ENCODE measurements at places on chromosomes 11 and 22.
A peak's percentile ranks its signal among the peaks of the same experiment; 100 is the strongest.

DNA sequence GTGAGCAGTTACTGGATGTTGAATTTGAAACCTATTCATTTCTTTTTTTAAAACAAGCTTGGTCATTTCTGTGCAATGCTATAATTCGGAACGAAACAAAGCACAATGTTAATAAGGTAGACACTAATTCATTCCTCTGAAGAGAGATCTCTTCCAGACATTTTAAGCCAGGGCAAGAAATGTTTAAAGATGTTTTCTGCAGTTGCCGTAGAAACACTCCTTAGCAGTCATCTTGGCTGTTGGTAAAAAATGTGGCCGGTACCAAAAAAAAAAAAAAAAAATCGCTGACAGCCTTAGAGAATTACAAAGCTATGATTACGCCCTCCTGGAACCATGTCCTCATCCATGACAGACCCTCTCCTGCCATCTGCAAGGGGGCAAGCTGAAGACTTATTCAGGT lies 66.4 kb upstream of the TTC12 start:
- no peak for DNase-seq

GRCh38 chr11:67082071-67082791 lies 25.6 kb downstream of the RHOD start:
- DNase-seq = no peak

DNA sequence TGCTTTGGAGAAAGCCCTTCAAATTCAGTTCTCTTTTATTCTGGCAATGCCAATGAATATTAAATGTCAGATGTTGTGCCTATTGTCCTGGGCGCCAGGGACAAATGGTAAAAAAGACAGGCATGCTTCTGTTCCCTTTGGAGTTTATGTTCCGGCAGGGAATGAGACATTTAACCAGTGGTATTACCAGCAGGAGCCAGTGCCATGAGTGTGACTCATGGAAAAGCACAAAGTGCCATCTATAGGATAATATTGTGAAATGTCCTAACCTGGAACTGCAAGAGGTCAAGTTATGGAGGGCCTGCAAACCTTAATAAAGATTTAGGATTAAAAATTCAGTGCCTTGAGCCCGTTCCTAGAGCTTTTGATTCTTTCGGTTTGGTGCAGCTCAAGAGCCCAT lies 39.5 kb downstream of the REXO2 start:
- no peak for DNase-seq

DNA sequence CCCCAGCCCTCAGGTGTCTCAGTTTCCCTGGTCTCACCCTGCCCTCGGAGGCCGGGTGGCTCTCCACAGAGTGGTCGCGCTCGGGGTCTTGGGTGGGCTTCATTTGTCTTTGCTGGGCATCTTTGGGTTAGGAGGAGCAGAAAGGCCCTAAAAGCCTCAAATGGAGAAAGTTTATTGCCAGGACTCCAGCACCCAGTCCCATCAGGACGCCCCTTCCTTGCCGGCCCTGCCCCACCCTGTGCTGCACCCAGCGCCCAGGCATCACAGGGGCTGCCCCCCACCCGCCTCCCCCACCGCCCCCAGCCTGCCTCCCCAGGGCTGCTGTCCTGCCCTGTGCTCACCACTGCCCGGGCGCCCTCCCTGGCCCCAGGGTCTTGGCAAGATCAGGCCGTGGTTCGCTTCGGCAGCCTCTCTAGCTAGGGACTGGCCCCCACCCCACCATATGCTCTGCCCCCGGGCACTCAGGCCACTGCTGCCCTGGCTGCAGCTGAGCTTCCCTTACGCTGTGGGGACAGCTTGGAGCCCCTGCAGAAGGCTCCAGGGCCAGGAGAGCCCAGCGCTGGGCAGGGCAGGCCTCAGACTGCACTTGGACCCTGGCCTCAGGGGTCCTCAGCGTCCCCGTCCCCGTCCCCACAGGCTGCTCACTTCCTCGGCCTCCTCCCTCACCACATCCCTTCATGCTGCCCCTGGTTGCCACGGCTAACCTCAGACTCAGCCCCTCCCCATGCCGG lies 31.4 kb downstream of the MOB2 start:
- DNase-seq = no peak

GRCh38 chr11:87114093-87114492 lies 76.4 kb downstream of the TMEM135 start:
- no peak for DNase-seq

GRCh38 chr11:6637871-6638270 lies 17.7 kb downstream of the DCHS1 start:
- DNase-seq = no peak

DNA sequence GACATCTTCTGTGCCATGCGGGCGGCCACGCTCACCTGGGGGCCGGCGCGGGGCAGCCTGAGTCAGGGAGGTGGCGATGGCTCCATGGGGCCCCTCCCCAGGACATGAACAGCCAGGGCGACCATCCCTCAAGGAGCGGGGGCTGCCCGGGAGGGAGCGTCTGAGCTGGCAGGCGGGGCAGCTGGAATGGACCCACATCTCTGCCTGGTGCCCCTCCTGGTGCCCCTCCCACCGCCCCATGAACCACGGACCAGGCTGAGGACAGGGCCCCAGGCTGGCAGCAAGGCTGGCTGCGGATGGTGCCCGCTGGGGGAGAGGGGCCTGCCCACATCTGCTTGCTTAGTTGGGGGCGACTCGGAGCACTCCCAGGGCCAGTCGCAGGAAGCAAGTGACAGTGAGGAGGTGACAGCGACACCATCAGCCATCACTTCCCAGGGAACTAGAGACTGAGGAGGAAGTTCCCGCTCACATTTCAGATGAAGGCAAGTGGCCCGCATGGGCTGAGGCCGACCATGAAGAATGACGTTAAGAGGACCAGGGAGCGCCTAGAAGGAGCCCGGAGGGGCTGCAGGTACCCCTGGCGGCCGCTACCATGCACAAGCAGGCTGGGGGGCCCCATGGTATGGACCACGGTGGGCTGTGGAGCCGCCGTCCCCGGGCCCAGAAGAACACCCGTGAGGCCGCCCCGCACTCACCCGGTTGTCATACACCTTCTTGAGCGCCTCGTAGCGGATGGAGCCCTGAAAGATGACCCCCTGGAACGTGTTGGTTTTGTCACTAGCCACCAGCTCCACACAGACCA lies 37.3 kb downstream of the KIAA0930 start:
- no peak for DNase-seq

- DNase-seq = peak; percentile 66
Observed at GRCh38 chr11:121589946-121590537, 137.3 kb upstream of the SORL1-AS1 start.

DNA sequence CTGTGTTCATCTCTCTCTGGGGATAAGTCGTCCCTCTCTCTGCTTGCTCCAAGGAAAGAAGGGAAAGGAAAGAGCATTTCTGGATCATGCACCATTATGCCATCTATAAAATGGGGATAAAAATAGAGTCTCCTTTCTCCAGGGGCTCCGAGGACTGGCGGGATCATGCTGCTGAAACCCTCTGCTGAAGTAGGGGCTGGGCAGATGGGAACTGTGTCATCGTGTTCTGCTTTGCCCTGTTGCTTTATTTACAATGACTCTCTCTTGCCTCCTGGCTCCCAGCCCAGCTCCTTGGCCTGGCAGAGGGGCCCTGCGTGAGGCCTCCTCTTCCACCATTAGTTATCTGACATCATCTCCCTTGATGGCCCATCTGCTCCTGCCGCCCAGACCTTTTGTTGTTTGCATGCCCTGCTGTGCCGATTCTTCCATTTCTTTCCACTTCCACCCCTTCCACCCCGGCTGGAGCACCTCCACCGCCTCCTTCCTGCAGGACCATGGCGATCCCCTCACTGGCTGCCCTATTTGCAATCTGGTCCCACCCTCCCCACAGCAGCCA lies 200.9 kb downstream of the MYO18B start:
- no peak for DNase-seq

DNA sequence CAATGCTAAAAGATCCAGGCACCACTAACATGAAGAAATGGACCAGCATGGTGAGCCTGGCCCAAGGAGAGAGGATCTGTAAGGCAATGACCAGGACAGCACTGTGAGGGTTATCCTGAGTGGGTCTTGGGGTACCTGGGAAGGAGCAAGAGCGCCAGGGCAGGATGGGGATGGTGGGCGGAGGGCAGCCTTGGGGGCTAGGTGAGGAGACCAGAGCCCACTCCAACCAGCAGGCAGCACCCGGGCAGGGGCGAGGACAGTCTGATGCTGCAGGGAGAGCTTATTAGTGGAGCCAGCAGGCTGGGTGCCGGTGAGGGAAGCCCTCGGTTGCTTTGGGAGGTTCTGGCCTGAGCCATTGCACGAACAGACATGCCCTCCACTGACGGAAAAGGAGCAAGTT lies 10.7 kb upstream of the NAP1L4 start:
- no peak for DNase-seq

DNA sequence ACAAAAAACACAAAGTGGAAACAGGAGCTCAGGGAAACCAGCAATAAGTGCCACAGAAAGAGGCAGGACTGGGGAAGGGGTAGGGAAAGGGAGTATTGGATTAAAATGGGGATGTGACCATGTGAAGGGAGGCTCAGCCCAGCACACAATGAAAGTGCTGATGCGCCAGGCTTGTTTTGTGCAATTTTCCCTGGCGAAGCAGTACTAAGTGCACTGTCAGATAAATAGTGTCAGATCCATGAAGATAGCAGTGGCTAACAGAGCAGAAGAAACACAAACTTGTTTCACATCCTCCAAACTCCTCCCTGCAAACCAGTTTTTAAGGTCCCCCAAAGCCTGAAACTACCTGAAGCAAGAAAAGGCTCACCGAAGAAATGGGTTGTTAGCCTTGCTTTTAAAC lies 50.7 kb upstream of the RAPSN start:
- no peak for DNase-seq

DNA sequence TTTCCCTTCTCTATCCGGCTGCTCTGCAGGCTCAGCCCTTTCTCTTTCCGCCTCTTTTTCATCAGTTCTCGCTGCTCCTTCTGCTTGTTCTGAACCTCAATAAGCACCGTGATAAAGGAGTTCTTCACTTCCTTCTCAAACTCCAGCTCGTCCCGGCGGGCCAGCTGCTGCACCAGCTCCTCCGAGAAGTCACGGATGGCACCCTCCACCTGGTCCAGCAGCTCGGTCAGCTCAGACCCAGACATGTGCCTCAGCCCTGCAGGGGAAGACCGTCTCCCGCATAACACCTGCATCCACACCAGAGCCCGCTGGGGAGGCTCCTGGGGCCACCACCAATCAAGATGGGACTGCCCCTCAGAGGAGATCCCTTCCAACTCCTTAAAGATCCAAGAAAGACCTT lies 40.2 kb downstream of the FEZ1 start:
- no peak for DNase-seq

GRCh38 chr11:57230791-57231538 lies 6.1 kb downstream of the APLNR start:
- DNase-seq = no peak

GRCh38 chr11:34508524-34508923 lies 5.1 kb downstream of the ELF5 start:
- peak; percentile 13 for DNase-seq

GRCh38 chr11:64000026-64000739 lies 13.9 kb downstream of the OTUB1 start:
- peak; percentile 56 for DNase-seq

DNA sequence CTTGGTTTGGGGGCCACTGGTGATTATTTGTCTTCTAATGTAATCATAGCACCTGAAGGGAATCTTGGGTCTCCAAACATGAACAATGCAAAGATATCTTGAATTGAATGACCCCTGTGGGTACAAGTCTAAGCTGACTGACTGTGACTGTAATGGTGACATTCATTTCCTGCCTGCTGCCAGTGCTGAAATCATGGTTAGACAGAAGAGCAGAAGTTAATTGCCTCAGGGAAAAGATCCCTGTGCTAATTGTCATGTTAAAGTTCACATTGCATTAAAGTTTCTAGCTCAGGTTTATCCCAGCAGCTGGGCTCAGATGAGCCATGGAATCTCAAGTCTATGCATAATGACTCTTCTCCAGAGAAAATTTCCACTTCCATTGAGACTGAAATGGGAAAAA lies 772.0 kb downstream of the ETS1 start:
- no peak for DNase-seq

- DNase-seq = no peak
Observed at GRCh38 chr11:134658481-134659225, 246.6 kb upstream of the B3GAT1 start.

DNA sequence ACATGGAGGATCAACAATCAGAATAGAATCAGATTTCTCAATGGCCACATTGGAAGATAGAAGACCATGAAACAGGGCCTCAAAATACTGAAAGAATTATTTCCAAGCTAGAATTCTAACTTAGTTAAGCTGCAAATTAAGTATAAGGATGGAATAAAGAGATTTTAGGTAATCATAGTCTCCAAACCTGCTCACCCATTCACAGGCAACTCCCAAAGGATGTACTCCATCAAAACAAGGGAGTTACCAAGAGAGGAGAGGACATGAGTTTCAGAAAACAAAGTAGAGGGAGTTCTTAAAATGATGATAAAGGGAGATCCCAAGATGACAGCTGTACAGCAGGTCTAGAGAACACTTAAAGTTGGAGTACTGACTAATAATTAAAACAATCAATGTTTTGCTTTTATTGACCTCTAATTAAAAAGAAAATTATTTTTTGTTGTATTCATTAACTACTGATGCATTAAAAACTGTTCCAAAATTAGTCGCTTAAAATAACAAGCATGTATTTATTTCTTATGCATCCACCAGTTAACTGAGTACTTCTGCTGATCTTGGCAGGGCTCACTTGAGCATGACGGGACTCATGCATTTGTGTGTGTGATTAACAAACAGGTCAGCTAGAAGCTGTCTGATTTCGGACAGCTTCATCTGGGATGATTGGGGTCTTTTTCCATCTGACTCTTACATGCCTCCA lies 95.6 kb downstream of the CD44 start:
- no peak for DNase-seq

DNA sequence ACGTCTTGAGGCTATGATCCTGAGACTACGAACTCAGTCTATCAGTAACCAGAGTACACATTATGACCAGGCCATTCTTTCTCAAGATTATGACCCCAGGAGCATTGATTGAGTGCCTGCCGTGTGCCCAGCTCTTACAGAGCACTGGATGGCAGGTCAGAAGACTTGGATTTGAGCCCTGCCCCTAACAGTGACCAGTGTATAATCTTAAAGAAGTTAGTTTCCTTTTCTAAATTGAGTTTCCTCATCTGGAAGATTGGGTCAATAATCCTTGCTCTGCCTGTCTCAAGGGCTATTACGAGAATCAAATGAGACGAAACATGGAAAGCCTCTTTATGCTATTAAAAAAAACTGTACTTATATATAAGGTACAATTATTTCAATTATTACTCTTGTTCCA lies 38.2 kb downstream of the SLCO2B1 start:
- no peak for DNase-seq

DNA sequence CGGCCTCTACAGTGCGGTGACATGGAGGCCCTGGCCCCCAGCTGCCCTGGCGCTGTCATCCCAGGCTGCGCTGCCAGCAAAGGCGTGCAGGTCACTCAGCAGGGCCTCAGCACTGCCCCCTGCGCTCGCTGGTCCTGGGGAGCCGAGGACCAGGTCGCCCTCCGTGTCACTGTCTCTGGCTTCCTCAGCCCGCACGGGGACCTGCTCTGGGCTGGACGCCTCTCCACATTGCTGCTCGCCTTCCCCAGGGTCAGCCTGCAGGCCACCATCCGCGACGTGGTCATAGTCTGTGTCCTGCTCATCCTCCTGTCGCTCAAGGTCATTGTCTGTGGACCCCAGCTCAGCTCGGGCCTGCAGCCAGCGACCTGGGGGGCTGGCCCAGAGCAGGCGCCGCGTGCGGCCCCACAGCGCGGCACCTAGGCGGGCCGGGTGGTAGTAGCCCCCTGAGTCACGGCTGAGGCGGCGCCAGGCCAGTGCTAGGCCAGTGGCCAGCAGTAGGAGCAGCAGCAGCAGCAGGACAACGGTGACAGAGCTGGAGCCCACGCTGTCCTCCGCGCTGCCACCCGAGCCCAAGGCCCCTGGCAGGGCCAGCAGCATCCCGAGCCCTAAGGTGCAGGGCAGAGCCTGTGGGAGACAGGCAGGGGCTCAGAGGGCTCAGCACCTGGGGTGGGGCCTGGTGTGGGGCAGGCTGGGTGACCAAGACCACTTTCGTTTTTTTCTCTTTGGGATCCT lies 1.6 kb downstream of the PTPRCAP start:
- no peak for DNase-seq
